ENCODE measurements at places on chromosomes 4 and X.
A peak's percentile ranks its signal among the peaks of the same experiment; 100 is the strongest.

DNA sequence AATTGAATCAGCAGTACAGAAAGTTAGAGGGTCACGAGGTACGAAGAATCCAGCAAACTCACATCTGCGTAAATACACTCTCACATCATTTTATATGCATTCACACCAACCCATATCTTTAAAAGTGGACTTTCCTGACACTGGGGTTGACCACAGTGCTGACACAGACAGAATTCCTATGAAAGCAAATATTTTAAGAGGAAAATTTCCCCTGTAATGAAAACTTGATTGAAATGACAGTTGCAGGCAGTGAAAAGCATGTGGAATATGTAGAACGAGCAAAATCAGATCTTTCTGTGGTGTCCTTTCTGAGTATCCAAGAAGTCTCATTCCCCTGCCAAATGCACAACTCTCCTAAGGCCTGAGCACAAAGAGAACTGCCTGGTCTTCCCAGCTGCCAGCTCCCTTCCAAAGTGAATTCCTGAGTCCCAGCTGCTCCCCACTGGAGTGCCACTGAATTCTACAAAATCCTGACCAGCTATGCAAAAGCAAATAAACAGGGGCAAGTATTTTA is 50.5 kb upstream of the FAM9C start:
- DNase-seq, result no peak

DNA sequence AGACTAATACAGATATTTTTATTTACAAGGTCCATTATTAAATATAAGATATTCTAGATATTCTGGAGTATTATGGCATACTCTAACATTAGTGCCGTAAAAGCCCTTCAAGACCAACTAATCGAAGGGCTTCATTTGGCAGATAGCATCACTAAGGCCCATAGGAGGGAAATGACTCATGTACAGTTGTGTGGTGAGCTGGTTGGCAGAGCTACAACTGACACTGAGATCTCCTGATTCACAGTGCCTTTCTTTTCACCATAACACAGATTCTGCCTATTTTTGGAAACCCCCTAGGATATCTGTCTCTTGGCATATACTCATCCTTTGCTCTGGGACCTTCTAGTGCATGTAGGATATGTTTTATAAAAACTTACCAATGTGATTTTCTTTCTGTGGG is 201.7 kb upstream of the AFF2 start:
- no peak for DNase-seq

GRCh38 chr4:86432559-86433134 is 72.8 kb upstream of the MAPK10 start:
- DNase-seq, result no peak

DNA sequence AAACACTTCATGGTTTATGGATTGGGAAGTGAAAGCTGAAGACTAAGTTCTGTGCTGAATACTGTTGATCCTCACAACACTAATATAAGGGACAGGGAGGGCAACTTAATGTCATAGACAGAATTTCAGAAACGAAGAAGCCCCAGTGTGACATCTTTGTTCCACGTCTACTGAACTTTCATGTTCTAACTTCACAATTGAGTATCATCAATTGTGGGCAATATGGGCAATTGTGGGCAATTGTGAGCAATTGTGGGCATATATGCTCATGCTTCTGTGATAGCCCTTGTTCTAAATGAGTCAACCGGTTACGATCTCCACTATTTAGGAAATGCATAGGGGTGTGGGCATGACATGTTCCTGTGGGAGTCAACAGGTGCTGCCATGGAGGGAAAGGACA is 33.7 kb downstream of the CYBB start:
- no peak for DNase-seq

GRCh38 chrX:50327235-50327634 is 122.7 kb downstream of the CCNB3 start:
- DNase-seq, result no peak

DNA sequence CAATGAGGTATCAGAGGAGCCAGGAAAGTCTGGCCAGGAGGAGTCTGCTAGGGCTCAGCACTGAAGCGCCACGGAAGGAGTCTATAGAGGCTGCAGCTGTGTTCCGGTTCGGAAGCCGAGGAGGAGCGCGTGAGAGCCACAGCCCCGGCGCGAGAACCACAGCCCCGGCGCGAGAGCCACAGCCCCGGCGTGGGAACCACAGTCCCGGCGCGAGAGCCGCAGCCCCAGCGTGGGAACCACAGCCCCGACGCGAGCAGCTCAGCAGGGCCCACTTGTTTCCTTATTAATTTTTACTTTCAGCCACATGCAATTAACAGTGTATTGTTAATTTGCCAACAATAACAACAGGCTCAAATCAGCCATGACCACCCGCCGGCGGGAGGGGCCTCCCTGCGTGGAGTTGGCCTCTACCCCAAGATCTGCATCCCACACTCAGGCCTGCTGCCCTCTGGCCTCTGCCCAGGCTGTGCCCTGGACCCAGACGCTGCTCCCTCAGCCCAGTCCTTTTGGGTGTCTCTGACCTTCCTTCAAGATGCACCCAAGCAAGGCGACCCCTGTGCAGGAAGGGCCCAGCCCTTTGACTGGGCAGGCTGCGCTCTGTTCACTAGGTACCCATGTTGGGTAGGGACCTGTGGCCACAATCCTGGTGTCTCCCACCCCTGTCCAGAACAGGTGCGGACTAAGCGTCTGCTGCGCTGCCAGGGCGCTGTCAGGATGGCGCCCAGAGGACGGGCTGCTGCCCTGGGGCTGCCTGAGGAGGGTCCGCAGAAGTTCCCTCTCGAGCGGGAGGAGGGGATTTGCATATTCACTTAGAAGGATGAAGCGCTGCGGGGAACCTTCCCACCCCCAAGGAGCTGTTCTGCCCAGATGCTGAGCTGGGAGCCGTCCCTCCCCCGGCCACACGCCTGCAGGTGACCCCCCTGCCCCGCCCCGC is 113.8 kb downstream of the ADRA2C start:
- peak; percentile 20 for DNase-seq

GRCh38 chr4:8033067-8033755 is 93.5 kb upstream of the AFAP1 start:
- DNase-seq, result no peak

GRCh38 chr4:48175806-48176205 is 41.8 kb upstream of the TXK start:
- DNase-seq, result no peak

DNA sequence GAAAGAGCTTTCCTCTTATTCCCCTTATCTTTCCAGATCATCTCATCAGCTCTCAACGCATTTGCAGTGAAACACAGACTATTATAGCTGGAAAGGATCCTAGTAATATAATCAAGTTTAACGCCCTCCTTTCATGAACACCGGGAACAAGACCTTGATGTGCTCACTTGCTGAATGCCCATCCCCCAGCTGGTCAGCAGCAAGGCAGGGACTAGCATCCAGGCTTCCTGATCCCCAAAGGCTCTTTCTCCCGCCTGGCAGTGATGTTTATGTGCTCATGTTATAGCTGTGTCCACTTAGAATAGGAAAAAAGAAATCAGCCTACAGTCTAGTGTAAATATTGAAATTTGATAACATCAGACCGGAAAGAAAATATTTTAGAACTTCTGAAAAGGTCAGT is 24.6 kb downstream of the GPC4 start:
- DNase-seq, result no peak

DNA sequence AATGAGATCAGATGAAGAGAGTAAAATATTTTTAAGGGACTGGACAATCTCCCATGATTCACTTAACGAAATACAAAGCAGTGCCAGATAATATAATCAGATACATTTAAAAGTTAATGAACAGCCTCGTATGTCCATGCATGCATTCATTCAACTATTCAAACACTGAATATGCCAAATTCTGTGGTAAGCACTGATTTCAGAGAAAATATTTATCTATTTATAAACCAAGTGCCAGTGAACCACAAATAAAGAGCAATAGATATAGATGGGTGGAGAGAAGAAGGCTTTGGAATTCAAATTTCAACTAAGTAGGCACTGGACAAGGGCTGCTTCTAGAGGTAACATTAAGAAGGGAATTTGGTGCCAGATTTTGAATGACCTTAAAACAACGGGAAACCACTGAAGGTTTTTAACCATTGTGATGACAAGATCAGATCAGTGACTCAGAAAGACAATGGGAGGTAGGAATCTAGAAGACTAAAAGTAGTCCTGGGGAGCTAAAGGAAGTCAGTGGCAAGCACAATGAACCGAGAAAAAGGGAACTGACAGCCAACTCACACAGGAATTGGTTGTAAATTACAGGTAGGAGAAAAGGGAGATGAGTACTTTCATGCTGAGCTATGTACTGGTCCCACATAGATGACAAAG is 14.2 kb downstream of the ELOVL6 start:
- DNase-seq, result no peak

GRCh38 chrX:4754878-4755604 is 1041.6 kb upstream of the PRKX start:
- no peak for DNase-seq

DNA sequence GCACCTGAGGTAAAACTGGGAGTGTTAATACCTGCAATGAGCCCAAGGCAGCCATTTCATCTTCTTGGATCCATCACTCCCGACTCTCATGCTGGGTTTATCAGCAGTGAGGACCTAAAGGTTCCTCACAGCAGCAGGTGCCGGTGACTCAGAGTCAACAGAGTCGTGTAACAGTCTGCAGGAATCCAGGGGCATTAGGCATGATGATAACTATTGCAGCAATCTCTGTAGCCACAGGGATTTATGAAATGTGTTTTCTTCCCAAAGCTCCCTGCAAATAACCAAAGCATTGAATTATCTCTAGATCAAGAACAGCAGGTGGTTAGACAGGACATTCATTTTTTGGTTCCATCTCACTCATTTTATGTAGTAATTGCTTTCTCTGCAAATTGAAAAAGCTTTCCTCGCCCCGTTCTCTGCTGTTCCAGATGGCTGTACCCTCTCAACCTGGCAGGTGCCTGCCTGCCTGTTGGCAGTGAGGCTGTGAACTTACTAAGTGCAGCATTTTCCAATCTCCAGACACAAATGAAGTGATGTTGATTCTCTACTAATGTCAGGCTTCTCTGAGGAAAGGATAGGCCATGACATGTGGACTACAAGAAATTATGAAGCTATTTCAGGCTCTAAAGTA is 48.1 kb upstream of the TSPAN7 start:
- DNase-seq, result no peak

DNA sequence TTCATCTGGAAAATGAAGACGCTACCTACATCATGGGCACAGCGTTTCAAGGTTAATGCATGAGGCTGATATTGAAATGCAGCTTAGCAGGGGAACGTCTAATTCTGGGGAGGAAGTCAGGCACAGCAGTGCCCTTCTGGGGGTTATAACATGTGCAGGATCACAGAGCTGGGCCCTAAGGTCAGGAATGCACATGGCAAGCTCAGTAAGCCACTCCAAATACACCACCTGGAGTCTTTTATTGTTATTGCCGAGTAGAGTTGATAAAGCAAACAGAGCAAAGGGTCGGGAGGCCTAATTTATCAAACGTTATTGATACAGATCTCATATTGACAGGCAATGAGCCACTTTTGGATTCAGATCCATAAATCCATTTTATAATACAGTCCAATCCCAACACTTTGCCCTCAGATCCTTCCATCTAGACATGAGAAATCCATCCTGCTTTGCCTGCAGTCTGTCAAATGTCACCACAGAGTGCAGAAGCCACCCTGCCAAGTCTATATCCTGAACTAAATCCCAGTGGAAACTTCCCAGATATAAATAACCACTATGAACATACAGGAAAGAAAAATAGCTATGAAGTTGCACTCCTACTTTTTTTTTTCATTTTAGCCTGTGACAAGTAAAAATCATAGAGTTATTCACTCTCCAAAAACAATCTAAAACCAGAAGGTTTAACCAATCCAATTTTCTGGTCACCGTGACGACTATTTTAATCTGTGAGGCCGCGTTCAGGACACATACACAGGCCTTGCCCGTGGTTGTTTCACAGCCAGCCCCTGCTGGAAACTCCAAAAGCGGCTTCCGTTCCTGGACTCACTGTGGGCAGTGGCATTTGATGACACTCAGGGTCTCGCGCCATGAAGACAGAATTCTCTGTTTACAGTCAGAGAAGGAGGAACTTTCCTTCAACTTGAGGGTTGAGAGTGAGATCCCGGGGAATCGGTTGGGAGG is 335.4 kb downstream of the DHX15 start:
- DNase-seq, result no peak

DNA sequence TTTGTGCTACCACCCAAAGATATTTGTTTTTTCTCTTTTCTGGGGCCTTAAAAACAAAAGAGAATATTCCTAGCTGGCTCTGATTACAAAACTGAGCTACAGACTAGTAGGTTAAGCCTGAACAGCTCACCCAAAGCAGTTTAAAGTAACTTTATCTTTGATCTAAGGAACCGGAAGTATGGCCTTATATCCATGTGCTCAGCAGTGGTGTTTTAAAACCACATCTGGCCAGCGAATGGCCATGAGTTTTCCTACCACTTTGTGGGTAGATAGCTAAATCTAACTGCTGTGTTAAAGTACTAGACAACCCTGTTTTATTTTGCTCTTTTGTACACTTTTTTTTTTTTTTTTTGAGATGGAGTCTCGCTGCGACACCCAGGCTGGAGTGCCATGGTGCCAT is 24.6 kb downstream of the ADGRG4 start:
- DNase-seq, result no peak

DNA sequence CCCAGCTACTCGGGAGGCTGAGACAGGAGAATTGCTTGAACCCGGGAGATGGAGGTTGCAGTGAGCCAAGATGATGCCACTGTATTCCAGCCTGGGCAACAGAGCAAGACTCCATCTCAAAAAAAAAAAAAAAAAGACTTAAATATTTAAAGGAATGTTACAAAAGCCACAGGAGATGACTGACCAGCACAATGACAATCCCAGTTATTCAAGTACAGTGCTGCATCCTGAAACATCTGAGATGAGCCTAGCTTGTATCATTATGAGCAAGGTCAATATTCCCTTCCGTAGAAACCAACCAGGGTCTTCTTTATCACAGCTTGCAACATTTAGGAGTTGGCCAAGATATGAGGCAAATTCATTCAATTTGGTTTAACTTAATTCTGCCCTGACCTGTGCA is 38.6 kb downstream of the LNX1 start:
- DNase-seq, result no peak

- DNase-seq, result no peak
Measured at GRCh38 chr4:113447769-113448168, 313.8 kb downstream of the CAMK2D start.

DNA sequence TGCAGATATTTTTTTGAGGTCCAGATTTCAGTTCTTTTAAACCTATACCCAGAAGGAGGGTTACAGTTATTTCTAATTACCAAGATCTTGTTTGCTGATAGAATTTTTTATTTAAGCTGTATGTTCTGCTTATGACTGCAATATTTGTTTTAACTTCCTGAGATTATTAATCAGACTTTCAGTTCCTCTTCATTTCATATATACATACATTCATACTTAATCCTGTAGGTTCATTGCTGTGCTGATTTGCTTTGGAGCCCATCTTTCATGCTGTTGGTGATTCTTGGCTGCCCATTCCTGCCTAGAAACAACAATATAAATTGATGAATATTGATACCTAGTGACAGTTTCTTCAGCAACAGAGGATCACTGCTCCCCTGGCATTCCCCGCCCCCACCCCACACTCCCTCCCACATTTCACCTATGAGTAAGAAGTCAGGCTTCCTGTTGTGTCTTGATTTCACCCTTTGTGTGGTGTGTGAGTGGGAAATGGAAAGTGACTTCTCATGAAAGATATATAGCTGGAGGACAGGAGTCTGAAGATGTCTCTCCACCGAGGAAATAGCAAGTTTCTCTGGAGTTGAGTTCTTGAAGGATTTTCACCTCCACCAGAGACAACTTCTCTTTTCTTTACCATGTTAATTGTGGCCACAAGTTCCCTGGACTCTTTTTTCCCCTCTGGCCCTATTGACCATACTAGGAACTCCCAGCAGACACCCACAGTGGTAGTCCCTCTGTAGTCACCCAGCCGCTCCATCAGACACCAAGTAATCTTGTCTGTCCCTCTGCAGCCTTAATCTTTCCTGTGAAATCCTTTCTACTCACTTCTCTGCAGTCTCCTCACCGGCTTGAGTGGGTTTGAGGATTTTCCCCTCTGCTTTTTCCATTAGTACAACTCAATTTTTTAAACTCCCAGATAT is 118.4 kb downstream of the ASB9 start:
- peak; percentile 11 for DNase-seq

All from CD4-positive, alpha-beta memory T cell (primary cell).